HT1080 (cell line): ENCODE measurements at places on chromosomes 7 and 10.

DNA sequence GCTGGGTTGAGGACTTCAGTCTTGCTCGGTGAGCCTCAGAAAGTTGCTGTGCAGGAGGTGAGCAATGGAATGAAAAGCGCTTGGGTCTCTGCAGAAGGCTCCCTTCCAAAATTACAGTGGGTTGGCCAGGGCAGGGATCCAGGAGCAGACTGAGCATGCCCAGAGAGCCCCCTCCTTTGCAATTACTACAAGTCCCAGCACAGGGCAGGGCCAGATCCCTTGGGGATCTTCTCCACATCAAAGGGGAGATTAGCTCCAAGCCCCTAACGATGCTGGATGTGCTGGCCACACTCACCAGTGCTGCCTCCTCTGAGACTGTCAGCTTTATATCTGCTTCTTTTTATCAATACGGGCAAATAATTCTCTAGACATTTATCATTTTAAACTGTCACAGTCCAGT is 337.5 kb downstream of the RPS24 start:
- DNase-seq, result no peak

DNA sequence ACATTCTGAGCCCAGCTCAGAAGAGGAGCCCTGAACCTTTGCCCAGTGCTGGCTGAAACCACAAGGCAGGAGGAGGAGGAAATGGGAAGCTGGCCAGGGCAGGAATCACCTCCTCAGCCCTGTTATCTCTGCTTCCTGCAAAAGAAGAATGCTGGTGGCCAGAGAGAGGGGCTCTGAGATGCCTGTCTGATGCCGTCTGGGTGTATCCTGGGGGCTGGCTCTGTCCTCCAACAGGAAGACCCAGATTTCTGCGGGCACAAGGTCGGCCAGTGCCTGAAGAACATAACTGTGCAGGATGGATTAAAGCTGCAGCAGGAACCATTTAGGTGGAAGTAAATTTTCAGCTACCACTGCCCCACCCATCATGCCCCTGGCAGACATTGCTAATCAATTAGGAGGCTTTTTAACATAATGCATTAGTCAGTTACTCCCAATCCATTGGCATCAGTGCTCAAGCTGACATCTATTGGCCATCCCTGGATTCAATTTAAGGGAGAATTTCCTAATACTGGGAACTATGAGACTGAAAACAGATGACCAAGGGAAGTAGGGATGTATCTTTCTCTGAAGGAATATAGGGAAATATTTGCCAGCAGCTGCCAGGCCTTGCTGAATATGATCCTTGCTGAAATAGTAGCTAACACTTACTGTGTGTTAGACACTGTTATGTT is 67.7 kb downstream of the COL13A1 start:
- DNase-seq, result peak; percentile 96

DNA sequence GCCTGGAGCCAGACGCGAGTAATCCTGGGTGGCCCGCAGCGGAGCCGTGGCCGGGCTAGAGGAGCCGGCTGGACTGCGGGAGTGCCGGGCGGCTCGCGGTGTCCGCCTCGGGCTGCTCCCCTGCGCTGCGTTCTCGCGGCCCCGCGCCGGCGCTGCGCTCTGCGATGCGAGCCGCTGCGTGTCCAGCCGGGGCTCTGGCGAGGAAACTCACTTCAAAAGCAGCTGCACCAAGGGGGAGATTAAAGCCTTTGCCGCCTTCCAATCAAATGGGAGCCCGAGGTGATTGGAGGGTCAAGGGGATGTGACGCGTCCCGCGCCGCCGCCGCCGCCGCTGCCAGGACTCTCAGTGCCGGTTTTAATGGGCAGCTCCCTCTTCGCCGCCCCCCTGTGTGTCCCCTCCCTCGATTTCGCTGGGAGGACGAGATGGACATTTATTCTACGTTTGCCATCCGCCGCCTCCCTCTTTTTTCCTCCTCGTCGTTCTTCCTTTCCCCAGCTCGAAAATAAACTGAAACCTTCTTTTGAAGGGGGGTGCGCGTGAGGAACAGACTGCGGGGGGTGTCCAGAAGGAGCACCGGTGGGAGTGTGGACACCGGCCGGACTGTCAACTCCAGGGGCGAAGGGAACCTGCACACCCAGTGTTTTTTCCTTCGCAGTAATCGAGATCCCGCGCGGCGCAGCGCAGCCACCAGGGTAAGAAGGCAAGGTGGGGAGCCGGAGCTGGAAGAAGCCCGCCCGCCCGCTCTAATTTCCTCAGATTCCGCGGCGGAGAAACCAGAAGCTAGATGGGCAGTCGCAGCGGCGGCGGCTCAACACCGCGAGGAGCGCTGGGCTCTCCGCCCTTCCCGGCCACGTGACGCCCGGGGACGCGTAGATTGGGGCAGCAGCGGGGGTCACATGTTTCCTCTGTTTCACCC is at the start of gene ZNF503:
TSS of gene ZNF503 (minus strand) at position 196 of the 917 bp plus-strand sequence. CDS start 345 bp downstream, outside the sequence.
- DNase-seq, result peak; percentile 97

- DNase-seq, result peak; percentile 92
Observed at GRCh38 chr10:69087590-69088470, at the start of gene SRGN. Gene SRGN (plus strand): TSS chr10:69088103. CDS start chr10:69088158, 55 bp downstream.

- DNase-seq, result no peak
Observed at GRCh38 chr7:50213622-50214017, 90.9 kb upstream of the IKZF1 start.

- DNase-seq, result no peak
Observed at GRCh38 chr10:125700355-125700911, 17.5 kb upstream of the TEX36 start.

DNA sequence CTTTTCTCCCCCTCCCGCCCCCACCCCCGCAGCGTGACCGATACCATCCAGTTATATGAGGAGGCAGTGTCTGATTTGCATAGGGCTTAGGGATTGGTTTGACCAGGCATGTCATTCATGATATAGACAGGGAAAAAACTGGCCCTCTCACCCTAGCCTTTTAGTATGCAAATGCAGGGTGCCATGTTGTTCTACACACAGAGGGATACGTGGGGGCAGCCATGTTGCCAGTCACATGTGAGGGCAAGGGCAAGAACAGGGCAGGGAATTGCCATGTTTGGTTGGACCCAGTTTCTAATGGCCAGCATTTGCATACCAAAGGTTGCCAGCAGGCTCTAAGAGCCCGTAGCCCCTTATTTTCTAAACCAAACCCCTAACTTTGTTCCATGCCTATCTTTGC is 552.1 kb downstream of the SORCS1 start:
- DNase-seq, result no peak

- no peak for DNase-seq
Observed at GRCh38 chr10:122245136-122245535, 26.0 kb upstream of the BTBD16 start.

DNA sequence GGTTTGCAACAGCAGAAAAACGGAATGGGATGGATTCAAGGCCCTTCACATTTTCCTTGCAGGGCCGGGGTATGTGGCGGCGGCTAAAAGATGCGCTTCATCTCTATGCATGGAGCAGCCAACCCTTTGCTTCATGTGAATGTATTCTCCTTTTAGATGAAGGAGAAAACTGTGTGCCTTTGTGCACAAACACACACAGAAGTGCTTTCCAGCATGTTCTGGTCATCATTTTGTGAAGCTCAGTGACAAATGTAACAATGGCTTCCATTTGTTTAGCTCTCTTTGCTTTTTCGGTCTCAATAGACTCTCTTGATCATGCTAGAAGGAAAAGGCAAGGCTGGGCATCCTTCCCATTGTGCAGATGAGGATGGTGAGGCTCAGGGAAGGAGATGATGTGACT is 161.7 kb upstream of the MKI67 start:
- DNase-seq, result no peak

DNA sequence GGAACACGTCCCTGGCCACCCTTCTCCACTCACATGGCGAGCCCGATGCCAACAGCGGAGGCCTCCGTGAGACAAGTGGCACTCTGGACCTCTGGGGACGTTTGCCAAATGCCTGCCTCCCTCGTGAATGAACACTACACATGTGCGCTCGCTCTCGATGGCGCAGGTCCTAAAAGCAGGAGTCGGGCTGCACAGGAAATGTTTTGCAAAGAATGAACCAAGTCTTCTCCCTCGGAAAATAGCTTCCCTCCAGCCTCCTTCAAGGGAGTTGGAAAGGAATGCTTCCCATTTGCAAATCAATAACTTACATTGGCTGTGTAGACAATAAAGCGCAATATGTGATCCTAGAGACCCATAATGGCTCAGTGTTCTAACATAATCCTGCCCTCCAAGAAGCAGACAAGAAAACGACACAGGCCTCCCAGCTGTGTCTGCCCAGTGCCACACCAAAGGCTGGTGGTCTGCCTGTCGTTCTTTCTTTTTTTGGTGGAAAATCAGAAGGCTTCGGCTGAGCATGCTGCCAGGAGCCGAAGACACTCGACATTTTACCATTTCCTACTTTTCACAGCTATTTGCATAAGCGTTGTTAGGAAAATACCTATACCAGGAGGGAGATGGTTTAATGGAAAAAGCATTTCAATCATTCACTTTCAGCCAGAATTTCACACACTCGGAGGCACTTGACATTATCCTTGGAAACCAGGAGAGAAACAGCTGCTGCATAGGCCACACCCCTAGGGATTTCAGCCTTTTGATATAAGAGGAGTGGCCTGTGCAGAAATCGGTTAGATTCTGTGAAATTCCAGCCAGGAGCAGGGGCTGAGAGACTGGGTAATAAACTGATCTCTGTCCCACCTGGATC is 38.4 kb downstream of the ATXN7L1 start:
- no peak for DNase-seq

DNA sequence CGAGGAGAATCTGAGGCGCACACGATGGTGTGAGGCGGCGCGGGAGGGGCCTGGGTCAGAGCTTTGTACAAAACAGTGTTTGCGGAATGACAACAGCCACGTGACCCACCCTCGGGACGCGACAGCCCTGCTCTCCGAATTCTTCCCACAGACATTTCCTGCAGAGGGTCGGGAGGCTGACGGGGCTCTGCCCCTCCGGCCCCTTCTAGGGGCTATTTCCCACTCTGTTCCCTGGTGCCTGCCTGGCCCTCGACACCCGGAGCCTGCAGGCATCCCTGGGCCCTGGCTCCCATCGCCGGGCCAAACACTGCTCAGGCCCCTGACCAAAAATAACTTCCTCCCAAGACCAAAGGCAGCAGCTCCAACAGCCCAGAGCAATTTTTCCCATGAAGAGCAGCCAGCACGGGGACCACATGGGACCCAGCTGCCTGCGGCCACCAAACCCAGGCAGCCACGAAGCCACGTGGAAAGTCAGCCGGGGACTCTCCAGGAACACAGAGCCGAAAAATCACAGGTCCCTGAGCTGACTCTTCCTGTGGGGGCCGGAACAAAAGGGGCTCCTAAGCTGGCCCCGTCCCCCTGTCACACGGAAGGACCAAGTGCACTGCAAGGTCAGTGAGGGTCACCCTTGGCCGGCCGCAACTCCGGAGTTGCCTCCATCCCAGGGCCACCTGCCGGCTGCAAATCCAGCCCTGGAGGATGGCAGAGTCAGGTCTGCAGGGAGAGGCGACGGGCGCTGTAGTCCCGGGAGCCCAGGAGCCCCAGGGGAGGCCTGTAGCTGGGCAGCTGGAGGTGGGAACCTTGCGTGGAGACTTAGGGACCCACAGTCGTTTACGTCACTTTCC is 42.0 kb downstream of the PAPOLB start:
- DNase-seq, result no peak

- no peak for DNase-seq
Observed at GRCh38 chr10:72079356-72079755, 9.0 kb downstream of the SPOCK2 start.

DNA sequence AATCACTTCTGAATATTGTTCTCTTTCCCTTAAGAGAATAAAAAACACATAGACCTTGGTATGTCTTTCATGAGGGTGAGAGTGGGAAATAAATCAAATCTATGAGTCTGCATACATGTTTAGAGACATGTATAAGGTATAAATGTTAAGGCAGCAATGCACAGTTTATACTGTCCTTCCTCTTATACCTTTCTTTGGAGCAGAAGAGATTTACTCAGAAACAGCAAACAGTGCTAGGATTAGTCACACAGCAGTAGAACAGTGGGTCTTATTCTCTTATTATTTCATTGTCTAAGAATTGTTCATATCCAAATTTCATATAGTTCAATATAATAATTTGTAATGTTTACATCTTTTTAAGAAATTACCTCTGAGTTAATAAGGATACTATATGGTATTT is 126.7 kb upstream of the TMEM196 start:
- no peak for DNase-seq

DNA sequence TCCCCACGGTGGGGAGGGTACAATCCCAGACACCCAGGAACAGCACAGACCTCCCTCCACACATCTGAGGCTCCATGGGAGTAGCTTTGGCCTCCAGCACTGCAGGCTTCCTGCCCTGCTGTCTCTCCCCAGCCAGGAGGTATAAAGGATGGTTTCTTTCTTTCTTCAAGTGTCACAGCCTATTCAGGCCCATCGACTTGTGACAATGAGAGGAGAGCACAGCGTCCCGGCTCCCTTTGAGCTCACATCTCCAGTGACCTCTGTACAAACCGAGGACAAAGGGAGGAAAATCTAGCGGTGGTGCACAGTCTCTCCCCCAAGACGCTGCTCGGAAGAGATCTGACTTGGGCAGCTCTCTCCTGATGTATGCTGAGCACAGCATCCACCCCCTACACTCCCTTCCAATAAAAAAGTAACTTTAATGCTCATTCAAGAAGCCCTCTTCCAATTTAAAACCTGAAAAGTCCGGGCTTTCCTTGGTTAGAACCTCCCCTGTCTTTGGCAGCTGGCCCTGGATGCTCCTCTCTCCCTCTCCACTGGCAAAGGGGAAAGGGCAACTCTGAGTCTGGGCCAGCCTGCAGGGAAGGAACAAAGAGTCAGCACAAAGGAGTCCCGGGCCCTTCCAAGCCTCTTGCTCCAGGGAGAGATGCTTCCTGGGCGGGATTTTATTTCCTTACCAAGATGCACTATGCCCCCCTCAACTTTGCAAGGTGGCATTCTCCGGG is 18.0 kb downstream of the CHST15 start:
- DNase-seq, result no peak

DNA sequence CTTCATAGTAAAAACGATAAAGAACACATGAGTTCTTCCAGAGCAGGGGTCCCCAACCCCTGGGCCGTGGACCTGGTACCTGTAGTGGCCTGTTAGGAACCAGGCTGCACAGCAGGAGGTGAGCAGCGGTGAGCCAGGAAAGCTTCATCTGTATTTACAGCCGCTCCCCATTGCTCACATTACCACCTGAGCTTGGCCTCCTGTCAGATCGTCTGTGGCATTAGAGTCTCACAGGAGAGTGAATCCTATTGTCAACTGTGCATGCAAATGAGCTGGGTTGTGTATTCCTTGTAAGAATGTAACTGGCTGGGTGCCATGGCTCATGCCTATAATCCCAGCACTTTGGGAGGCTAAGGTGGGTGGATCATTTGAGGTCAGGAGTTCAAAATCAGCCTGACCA is 229.5 kb downstream of the CNTNAP2 start:
- no peak for DNase-seq

GRCh38 chr10:31659665-31660064 is 269.0 kb downstream of the ARHGAP12 start:
- no peak for DNase-seq
